Chondrocyte (in vitro differentiated cells): ENCODE measurements at places on chromosomes 11 and 22. TPM values are rescaled to one million over a fixed set of nuclear protein-coding genes. Genes with fewer than 3 reads are reported as not detected.

OR8A1 gene
- total RNA-seq, result 0.07 to 0.23 TPM in 2 of 3 replicates, not detected in the other

POLD4 gene
- total RNA-seq, result 48.8 to 67.7 TPM (median 63.4 TPM) in 3 replicates

OR8J3 gene
- not detected in 3 replicates for total RNA-seq

DNA sequence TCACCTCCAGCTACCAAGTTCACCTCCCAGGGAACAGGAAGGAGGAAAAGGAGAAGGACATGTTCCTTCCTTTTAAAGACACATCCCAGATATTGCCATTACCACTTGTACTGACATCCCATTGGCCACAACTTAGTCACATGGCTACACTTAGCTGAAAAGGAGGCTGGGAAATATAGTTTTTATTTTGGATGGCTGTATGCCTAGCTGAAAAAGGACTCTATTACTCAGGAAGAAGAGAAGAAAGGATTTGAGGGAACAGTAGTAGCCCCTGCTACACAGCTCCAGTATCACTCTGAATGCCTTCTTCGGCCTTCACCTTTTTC lies 2.1 kb upstream of the APOA5 start:
- no peak for DNase-seq

DNA sequence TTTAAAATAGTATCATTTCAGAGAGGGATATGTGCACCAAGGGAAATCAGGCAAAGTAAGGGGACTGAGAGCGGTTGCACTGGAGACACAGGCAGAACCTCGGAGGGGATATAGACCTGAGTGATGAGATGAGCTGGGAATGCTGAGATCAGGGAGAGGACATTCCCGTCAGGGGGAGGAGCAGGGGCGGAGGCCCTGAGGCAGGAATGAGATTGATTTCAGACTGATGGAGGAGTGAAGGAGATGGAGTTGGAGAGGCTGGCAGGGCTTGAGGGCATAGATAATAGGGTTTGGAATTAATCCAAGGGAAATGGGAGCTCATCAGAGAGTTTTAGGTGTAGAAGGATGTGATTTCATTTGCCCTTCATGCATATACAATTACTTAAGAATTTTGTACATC lies 13.2 kb downstream of the CD6 start:
- DNase-seq, result peak; percentile 17

DNA sequence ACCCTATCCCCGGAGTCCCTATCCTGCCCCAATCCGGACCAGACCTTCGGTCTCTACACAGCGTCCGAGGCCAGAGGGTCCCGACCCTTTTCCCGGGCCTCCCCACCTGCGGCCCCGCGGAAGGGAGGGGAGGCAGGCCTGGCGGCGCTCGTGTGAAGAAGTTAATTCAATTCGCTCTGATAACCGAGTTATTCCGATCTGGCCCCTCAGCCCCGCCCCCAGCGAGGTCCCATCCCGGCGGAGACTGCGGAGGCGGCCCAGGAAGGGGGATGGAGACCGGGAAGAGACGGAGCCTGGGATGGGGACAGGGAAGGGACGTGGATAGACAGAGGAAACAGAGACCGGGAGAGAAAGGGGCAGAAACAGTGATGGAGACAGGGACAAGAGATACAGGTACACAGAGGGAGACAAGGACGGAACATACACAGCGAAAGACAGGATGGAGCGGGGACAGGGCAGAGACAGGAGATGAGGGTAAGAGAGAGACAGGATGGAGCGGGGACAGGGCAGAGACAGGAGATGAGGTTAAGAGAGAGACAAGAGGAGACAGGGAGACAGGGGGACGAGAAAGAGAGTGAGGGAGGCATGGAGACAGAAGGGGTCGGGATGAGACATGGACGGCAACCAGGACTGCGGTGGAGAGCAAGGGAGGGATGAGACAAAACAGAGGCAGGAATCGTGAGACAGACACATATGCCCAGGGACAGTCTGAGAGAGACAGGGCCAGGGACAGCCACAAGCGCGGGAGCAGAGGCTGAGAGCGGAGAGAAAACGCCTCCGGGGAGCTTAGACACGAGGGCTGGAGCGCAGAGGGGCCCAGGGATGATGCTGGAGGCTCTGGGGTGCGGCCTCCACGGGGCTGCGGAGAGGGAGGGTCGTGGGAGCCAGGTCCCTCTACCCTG lies 636 bp upstream of the PHOX2A start:
- DNase-seq, result peak; percentile 83
